Type B pancreatic cell (in vitro differentiated cells): ENCODE measurements at places on chromosomes 2 and 18. TPM values are rescaled to one million over a fixed set of nuclear protein-coding genes. Genes with fewer than 3 reads are reported as not detected.

DNA sequence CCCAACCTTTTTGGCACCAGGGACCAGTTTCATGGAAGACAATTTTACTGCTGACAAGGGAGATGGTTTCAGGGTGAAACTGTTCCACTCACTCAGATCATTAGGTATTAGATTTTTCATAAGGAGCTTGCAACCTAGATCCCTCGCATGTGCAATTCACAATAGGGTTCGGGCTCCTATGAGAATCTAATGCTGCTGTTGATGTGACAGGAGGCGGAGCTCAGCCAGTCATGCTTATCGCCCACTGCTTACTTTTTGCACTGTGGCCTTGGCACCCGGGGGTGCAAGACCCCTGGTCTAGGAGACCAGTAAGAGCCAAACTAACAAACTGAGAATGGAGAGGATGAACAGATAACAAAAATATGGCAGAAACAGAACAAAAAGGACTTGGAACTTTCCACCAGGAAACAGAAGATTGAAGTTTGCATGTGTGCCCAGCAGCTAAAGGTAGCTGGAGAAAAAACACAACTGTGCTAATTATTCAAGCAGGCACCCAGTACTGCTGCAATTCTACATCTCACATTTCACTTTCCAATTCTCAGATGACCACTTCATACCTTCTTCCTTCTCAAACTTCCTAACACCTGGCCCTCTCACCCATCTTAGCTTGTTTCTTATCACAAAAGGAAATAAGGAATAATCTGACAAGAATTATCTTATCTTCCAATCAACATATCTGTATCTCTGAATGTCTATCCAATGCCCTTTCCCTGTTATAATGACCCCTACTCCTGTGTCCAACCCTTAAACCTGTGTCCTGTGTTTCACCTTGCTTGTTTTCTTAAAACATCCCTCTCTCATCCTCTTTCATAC, 24.8 kb downstream of the SP3 start:
- H3K4me1 ChIP-seq, result peaks cover 38% of the 10 kb centered on the region
- no peak overlapping the region for H3K4me3 ChIP-seq
- H3K27ac ChIP-seq, result peak overlapping the region; percentile 24
- H3K27me3 ChIP-seq, result no peaks in the 10 kb centered on the region

DNA sequence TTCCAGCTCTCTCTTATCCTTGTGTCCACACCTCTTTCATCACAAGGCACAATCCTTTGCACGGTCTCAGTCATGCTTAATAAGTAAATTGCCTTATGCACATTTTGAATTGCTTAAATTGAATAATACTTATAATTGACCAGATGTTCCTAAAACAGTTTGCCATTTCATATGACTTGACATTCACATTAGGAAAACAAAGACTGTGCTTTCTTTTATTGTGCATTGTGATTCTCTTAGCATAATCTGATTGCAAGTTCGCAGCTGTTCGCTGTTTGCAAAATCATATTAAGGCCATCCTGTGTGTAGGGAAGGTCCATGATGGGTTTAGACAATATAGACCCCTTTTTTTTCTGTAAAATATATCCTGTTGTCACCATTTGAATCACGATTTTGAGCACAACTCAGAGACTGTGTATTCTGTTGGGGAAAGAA, 75.6 kb downstream of the RNF144A start:
- H3K4me1 ChIP-seq, result peaks cover 28% of the 10 kb centered on the region
- no peaks in the 10 kb centered on the region for H3K27me3 ChIP-seq
- no peak overlapping the region for H3K4me3 ChIP-seq

- H3K27me3 ChIP-seq, result no peaks in the 10 kb centered on the region
- H3K4me3 ChIP-seq, result no peak overlapping the region
- no peak overlapping the region for H3K27ac ChIP-seq
- peaks cover 4% of the 10 kb centered on the region for H3K4me1 ChIP-seq
- DNase-seq, result no peak
- peaks cover 3% of the 10 kb centered on the region for H3K36me3 ChIP-seq
Measured at GRCh38 chr2:174158003-174158402, 90.3 kb downstream of the OLA1 start.

The MPPE1 gene
- 35.3 and 35.8 TPM in 2 replicates for total RNA-seq

GRCh38 chr2:177419274-177419673, 26.7 kb downstream of the AGPS start:
- H3K27me3 ChIP-seq, result no peaks in the 10 kb centered on the region
- H3K27ac ChIP-seq, result no peak overlapping the region
- H3K36me3 ChIP-seq, result peaks cover 10% of the 10 kb centered on the region
- H3K4me1 ChIP-seq, result peaks cover 22% of the 10 kb centered on the region

The ELOA2 gene
- not detected in 2 replicates for total RNA-seq

DNA sequence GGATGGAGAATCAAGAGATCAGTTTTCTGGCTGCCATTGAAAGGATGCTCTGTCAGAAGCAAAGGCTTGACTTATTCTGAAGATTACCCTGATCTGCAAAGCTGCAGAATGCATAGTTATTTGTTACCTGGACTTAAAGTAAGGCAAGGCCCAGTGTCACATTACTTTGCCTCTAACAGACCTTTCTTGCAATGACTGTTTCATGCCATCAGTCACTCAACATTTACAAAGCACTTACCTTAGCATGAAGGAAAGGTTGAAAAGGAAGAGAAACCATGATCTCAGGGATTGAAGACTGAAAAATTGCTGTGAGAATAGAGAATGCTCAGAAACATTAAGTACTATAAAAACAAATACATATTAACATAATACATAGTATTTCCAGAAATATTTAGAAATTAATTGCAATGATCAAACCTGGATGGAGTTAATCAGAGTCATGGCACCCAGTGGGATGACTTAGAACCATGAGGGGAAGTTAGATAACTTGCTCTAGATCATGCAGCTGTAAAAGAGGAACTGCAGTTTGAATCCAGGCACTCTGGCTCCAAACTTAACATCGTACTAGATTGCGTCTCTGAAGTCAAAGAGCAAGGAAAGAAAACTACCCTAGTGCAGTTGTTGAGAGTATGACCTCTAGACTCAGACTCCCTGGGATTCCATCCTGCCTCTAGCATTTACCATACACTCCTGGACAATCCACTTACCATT, 26.5 kb upstream of the FAM117B start:
- H3K36me3 ChIP-seq, result no peaks in the 10 kb centered on the region
- H3K27ac ChIP-seq, result no peak overlapping the region
- H3K27me3 ChIP-seq, result no peaks in the 10 kb centered on the region

DNA sequence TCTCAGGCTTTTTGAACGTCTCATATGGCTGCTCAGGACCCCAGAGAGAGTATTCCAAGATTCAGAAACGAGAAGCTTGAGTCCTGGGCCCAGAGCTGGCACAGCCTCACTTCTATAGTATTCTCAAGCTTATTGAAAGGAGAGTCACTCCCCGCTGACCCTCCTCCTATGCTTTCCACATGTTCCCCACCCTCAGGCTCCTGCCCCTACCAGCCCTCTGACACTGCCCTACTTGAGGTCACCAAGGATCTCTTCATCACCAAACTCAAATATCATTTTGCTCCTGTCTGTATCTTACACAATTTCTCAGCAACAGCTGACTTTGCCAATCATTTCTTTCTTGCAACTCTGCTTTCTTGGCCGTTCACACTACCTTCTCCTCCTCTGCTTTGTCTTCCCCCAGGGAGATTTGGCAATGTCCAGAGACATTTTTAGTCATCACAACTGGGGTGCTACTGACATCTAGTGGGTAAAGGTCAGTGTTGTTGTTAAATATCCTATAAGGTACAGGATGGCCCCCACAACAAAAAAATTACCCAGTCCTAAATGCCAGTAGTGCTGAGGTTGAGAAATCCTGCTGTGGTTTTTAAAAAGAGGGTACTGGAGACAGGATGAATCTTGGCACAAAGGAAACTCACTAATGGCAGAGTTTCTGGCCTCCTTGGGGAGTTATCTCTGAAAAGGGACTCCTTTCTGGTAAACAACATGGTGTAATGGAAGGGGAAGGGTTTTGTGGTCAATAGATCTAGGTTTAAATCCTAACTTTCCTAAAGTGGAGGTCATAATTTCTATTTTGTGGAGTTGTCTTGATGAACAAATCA, 26.9 kb upstream of the INSIG2 start:
- no peak for DNase-seq
- H3K4me3 ChIP-seq, result no peak overlapping the region
- no peaks in the 10 kb centered on the region for H3K4me1 ChIP-seq
- peaks cover 27% of the 10 kb centered on the region for H3K27me3 ChIP-seq
- no peaks in the 10 kb centered on the region for H3K36me3 ChIP-seq

DNA sequence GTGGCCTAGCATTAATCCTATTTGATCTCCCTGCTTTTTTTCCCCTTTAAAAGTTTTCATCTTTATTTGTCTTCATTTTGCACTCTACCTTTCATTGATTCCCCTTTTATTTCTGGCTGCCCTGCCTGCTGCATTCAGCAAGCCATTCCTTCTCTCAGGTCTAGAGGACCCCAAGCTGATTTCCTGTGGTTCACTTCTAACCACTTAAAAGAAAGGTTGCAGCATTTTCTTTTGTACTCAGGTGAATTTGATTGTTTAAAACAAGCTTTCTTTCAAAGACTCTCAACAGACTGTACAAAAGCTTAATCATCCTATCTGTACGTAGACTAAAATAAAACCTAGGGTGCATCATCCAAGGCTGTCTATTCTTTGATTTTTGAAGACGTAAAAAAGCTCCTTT, 160.3 kb downstream of the CSRNP3 start:
- H3K36me3 ChIP-seq, result peaks cover 3% of the 10 kb centered on the region
- H3K27me3 ChIP-seq, result no peaks in the 10 kb centered on the region
- H3K4me1 ChIP-seq, result peaks cover 29% of the 10 kb centered on the region
- DNase-seq, result no peak
- H3K27ac ChIP-seq, result no peak overlapping the region

DNA sequence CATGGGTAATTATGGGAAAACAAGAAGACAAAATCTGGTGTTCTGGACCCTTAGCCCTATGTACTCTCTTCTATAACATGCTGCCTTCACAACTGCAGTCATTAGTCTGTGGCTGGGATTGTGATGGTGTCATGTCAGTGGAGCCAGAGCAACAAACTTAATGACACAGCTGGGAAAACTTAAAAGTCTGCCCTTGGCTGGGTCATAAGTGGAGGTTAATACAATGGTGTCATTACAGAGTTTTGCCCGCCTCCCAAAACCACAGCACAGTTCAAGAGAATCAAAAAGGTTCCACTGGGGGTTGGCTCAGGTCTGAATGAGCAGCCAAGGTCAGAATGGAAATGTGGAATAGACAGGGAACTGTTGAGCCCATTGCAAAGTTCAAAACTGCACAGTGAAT, 455.7 kb upstream of the PIK3C3 start:
- H3K4me3 ChIP-seq, result no peak overlapping the region
- no peaks in the 10 kb centered on the region for H3K27me3 ChIP-seq
- H3K27ac ChIP-seq, result no peak overlapping the region

The DPYSL5 gene
- 8.5 and 51.1 TPM in 2 replicates for total RNA-seq

DNA sequence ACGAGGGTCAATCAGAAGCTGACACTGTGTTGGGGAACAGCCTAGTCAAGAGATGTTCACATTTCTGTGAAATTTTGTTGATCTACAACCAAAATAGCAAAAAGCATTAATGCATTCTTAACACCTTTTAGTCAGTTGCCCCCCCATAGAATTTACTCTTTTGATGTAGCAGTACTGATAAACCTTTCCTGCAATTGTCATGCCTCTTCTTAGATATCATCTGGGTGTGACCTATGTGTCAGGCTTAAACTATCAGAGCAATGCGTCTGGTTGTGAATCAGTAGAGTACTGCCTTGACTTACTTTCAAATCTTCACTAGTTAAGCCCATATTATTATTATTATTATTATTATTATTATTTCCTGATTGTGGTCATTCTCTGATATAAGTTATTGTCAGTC, 61.9 kb downstream of the GREB1L start:
- peaks cover 16% of the 10 kb centered on the region for H3K4me1 ChIP-seq
- no peak for DNase-seq
- H3K4me3 ChIP-seq, result no peak overlapping the region
- H3K27ac ChIP-seq, result no peak overlapping the region
- H3K36me3 ChIP-seq, result no peaks in the 10 kb centered on the region

DNA sequence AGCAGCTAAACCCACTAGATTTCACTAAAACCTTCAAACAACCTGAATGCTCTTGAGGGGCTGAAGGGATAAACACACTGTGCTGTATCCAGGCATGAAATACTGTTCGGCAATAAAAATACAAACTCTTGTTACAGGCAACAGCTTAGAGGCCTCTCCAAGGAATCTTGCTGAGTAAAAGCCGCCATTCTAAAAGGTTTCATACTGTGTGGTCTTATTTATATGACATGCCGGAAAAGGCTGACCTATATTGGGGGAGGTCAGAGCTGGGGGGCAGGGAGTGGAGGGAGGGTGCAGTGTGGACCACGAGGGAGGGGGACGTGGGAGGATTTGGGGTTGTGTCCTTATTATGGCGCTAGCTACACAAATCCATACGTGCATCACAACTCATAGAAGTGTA, 136.2 kb downstream of the MBP start:
- H3K4me1 ChIP-seq, result peaks cover 43% of the 10 kb centered on the region
- H3K4me3 ChIP-seq, result no peak overlapping the region
- no peaks in the 10 kb centered on the region for H3K36me3 ChIP-seq
- DNase-seq, result no peak
- no peak overlapping the region for H3K27ac ChIP-seq

GRCh38 chr2:72962911-72963310, 45.6 kb downstream of the EMX1 start:
- no peaks in the 10 kb centered on the region for H3K27me3 ChIP-seq
- H3K4me3 ChIP-seq, result no peak overlapping the region
- DNase-seq, result no peak
- peaks cover 5% of the 10 kb centered on the region for H3K4me1 ChIP-seq
- no peak overlapping the region for H3K27ac ChIP-seq
- H3K36me3 ChIP-seq, result no peaks in the 10 kb centered on the region

GRCh38 chr18:47794725-47795433, 135.6 kb downstream of the SMAD2 start:
- H3K4me3 ChIP-seq, result no peak overlapping the region
- H3K4me1 ChIP-seq, result no peaks in the 10 kb centered on the region
- DNase-seq, result no peak
- no peak overlapping the region for H3K27ac ChIP-seq
- peaks cover 31% of the 10 kb centered on the region for H3K27me3 ChIP-seq

DNA sequence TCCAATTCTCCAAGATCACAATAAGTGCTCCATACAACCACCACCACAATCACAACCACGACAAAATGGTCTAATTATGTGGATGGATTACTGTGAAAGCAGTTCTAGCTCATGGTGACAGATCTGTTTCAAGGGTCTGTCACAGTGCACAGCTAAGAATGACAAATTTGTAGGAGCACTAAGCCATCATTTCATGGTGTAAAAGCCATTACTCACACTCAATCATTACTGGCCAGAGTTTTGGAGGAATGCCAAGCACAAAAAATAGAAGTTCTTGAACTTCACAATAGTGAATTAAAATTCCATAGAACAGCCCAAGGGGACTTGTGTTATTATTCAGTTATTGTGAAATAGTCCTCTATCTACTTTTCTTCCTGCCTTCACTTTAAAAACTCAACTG, 2.3 kb downstream of the CPS1 start:
- DNase-seq, result no peak
- no peak overlapping the region for H3K27ac ChIP-seq
- no peaks in the 10 kb centered on the region for H3K36me3 ChIP-seq
- no peak overlapping the region for H3K4me3 ChIP-seq
- peaks cover 17% of the 10 kb centered on the region for H3K27me3 ChIP-seq

GRCh38 chr2:163656622-163657280, 79.1 kb downstream of the FIGN start:
- peaks cover 14% of the 10 kb centered on the region for H3K36me3 ChIP-seq
- DNase-seq, result no peak
- peaks cover 4% of the 10 kb centered on the region for H3K4me1 ChIP-seq
- no peak overlapping the region for H3K4me3 ChIP-seq
- H3K27me3 ChIP-seq, result no peaks in the 10 kb centered on the region
- H3K27ac ChIP-seq, result no peak overlapping the region

GRCh38 chr2:181841079-181841478, 50.5 kb upstream of the ITPRID2 start:
- H3K4me1 ChIP-seq, result peaks cover 6% of the 10 kb centered on the region
- DNase-seq, result no peak
- no peak overlapping the region for H3K27ac ChIP-seq
- no peak overlapping the region for H3K4me3 ChIP-seq

GRCh38 chr2:44335806-44336538, 25.3 kb downstream of the PREPL start:
- H3K27ac ChIP-seq, result no peak overlapping the region
- H3K4me1 ChIP-seq, result no peaks in the 10 kb centered on the region
- H3K27me3 ChIP-seq, result no peaks in the 10 kb centered on the region
- DNase-seq, result no peak
